ENCODE measurements at places on chromosomes 13 and 19.

GRCh38 chr13:39684531-39685137 lies 29.2 kb downstream of the COG6 start:
- DNase-seq: peak; percentile 66

DNA sequence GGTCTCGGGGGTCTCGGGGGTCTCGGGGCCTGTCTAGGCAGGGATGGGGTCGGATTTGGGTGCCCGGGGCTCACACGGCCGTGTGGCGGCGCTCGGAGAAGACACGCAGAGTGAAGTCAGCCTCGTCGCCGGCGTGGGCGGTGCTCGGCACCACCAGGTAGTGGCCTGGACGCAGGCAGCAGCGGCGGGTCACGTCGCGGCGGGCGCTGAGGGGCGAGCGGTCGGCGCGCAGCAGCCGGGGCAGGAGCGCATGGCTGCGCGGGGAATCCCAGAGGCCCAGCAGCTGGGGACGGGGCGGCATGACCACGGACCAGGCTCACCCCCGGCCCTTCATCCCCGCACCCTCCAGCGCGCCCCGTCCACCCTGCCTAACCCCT lies 8.2 kb downstream of the CAPN12 start:
- no peak for DNase-seq

DNA sequence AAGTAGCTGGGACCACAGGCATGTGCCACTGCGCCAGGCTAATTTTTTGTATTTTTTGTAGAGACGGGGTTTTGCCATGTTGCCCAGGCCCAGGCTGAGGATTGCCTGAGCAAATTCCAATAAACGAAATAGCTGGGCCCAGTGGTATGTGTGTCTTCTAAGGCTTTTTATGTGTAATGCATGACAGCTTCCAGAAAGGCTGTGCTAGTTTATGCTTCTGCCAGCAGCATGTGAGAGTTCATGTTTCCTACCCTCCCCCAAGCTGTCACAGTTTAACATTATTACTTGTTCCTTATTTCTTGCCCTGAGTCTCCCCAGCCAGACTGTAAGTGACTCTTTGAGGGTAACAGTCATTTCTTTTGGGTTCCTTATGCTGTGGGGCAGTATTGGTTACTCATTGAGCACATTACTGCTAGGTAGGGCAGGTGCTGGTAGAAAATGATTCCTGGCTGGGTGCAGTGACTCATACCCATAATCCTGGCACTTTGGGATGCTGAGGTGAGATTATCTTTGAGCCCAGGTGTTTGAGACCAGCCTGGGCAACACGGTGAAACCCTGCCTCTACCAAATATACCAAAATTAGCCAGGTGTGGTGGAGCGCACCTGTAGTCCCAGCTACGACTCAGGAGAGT lies 13.6 kb downstream of the GPATCH1 start:
- DNase-seq: no peak

DNA sequence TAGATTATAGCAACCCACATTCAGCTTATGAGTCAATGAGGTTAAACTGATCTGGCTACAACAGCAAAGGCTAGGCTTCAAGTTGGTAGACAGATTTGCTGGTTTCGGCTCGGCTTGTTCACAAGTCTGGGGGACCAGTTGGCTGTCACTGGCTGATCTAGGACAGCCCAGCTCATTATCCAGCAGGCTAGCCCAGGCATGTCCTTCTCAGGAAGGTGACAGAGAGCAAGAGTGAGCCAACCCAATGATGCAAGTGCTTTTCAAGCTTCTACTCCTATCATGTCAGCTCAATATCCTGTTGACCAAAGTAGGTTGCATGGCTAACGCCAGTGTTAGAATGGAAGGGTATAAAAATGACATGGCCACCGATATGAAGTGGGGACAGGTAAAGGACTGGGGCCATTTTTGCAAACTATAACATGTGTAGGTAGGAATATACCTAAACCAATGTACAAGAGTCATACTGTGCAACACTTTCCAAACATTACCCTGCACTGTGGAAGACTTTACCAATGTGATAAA lies 220.9 kb upstream of the SOX21 start:
- no peak for DNase-seq

- no peak for DNase-seq
Measured at GRCh38 chr19:2524840-2525723, 49.2 kb downstream of the GADD45B start.

- no peak for DNase-seq
Measured at GRCh38 chr13:98810746-98811145, 58.3 kb upstream of the SLC15A1 start.

DNA sequence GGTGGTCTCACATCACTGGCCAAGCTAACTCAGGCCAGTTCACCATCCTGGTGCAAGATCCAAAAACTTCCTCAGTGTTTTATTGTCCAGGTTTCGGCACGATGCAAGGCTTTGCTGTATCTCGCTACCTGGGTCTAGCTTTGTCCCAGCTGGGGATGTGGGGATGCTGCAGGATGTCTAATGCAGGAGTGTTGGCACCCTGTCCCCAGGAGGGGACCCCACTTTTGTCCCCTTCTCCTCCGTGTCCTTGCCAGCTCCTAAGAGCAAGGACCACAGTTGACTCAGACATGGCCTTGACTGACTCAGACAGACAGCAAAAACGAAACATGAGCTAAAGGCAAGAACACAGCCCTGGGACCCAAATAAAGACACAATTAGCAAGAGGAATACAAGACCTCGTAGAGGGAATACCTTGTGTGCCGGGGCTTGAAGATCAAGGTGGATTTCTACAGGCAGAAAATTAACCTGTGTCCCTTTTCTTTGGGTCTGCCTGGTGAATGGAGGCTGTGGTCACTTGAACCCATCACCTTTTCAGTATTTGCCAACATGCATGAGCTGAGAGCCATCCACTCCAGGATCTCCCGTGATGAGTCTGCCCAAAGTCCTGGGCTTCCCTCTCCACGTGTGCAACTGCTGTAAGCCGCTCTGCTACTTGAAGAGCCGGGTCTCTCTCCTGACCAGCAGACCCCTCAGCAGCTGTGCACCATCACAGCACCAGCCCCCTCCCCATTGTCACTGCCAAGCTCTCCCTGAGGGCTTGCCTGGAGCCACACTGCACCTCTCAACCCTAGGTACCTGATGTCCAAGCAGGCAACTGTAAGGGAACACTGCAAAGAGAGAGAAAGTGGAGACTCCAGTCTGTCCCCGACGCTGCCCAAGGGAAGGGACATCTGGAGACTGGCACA lies 149.5 kb upstream of the ZNF507 start:
- DNase-seq: no peak
